ENCODE measurements at places on chromosomes 12 and 14.

- no peak for DNase-seq
Measured at GRCh38 chr12:30973830-30974229, 47.3 kb downstream of the TSPAN11 start.

- no peak for DNase-seq
Measured at GRCh38 chr12:93341409-93342049, 36.2 kb upstream of the NUDT4 start.

DNA sequence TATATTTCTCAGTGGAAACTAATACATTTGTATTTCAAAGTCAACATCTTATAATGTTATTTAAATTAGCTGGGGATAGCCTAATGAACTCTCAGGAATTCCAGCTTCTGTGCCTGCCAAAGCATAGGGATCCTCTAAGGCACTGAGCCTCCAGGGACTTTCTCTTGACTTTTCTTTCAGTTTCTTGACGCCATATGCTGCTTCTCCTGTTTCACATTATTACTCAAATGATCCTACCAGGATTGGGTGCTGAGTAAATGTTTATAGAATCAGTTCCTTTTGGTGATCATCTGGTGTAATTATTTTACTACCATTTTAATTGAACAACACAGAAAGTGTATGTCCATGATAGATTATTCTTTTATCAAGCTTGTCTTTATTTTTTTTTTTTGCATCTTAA, 7.9 kb downstream of the METTL25 start:
- DNase-seq = no peak

GRCh38 chr14:90061685-90062126, at the start of gene KCNK13:
TSS of gene KCNK13 (plus strand) at chr14:90061994. CDS start at chr14:90062206, 212 bp downstream.
- DNase-seq = no peak

DNA sequence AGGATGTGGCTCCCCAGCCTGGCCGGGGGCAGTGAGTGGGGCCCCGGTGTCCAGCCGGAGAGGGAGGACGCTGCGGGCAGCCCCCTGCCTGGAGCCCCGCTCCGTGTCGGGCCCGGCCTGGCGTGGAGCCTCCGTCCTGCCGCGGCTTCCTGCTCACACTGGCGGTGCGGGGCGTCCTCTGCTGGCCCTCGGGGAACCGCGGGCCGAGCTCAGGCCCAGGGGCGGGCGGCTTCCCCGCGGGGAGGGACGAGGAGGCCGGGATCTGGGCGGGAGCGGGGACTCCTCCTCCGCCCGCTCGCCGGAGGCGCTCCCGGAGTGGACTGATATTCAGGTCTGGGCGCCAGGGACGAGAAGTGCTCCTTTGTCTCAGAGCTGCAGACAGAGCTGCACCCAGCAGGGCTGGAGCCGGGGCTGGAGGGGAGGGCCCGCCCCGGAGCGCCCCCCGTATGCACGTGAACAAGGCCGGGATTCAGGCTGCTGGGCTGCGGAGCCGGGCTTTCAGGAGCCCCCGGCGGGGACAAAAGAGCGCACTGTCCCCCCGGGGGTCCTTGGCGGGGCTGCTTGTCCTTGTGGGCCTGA, 2.2 kb downstream of the MMP17 start:
- DNase-seq = no peak

DNA sequence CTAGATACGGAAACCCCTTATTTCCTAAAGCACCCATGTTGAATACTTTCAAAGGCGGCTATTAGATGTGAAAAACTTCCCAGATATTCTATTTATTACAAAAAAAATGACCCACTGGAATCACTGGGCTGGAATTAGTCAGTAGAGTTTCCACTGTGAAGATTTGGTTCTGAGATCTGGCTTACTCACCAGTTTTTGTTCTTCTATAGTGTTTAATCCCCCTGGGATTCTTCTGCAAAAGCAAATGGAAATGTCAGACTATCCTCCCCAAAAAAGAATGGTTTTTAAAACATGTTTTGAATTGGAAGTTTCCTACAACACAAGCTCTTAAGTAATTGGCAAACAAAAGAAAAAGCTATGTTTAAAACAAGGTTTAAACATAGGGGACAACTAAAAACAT, 166.4 kb downstream of the STXBP6 start:
- DNase-seq = no peak

All from activated naive CD4-positive, alpha-beta T cell (primary cell).